ENCODE measurements at places on chromosomes 5 and 9.

- no peak for DNase-seq
Measured at GRCh38 chr5:43338862-43339261, 25.6 kb upstream of the HMGCS1 start.

GRCh38 chr5:106417163-106417562, 1253.6 kb downstream of the EFNA5 start:
- DNase-seq = no peak

DNA sequence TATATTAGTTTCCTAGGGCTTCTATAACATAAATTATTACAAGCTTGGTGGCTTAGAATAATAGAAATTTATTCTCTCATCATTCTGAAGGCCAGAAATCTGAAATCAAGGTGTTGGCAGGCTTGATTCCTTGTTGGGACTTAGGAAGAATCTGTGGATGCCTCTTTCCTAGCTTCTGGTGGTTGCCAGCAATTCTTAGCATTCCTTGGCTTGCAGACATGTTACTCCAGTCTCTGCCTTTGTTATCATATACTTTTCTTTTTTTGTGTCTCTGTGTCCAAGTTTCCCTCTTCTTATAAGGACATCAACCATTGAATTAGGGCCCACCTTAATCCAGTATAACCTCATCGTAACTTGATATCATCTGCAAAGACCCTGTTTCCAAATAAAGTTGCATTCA, 31.4 kb downstream of the CTNNA1 start:
- DNase-seq = no peak

GRCh38 chr5:146426853-146427618, 20.1 kb upstream of the TCERG1 start:
- DNase-seq = peak; percentile 29

- DNase-seq = no peak
Measured at GRCh38 chr5:152622628-152623027, 217.5 kb upstream of the NMUR2 start.

All from CD4-positive, alpha-beta T cell treated with Interleukin-6 at 100 ng/mL for 8 hours (primary cell).